Esophagus muscularis mucosa (tissue), 4 donors: ENCODE measurements at places on chromosomes 4 and X. TPM values are rescaled to one million over a fixed set of nuclear protein-coding genes. Genes with fewer than 3 reads are reported as not detected.

C4orf36 gene
- total RNA-seq: not detected

DNA sequence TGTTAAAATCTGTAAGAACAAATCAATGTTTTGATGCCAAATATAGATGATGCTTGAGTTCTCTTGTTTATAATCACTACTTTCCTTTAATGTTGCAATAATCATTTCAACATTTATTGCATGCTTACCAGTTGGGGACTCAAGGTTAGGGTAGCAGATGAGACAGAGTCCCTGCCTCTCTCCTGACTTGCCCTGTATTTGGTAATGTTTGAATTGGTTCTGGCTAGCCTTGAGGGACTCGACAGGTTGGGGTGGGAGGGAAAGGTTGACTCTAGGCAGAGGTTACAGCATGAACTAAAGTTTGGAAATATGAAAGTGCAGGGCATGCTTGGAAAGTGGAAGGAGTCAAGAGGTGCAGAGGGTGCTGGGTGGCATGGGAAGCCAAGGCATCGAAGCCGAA is 2.0 kb downstream of the SEC24B start:
- H3K27me3 ChIP-seq: no peaks in the 10 kb centered on the region
- peak overlapping the region; percentile 89 for H3K4me3 ChIP-seq
- H3K4me1 ChIP-seq: peaks cover 54% of the 10 kb centered on the region
- H3K36me3 ChIP-seq: no peaks in the 10 kb centered on the region
- H3K27ac ChIP-seq: peak overlapping the region; percentile 95
- no peak for DNase-seq

DNA sequence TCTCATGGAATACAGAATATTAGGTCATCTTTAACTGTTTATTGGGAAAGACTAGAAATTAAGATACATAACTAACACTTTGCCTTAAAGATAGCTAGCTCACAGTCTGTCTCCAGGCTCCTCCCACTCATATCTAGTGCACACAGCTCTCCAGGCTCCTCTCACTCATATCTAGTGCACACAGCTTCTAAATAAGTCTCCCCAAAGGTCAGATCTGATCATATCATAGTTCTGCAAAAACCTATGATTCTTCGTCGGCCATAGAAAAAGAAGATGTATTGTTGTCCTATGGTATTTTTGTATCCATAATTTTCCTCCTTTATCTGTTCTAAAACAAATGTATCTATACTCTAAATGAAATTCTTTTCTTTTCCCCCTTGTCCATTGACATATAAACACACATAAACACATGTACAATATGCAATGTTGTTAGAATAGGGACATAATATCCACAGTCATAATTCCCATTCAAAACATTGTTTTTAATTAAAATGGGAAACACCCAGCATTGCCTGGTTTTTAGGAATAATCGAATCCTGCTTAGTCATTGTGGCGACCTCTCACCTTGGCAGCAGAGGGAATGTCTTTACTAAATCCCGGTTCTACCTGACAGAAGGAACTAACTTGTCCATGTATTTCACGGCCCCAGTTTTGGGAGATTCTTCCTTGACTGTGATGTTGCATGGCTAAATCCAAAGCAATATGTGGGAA is 1282.0 kb downstream of the PCDH7 start:
- no peak overlapping the region for H3K4me3 ChIP-seq
- no peaks in the 10 kb centered on the region for H3K27me3 ChIP-seq
- H3K27ac ChIP-seq: no peak overlapping the region
- no peaks in the 10 kb centered on the region for H3K36me3 ChIP-seq
- H3K4me1 ChIP-seq: no peaks in the 10 kb centered on the region

DNA sequence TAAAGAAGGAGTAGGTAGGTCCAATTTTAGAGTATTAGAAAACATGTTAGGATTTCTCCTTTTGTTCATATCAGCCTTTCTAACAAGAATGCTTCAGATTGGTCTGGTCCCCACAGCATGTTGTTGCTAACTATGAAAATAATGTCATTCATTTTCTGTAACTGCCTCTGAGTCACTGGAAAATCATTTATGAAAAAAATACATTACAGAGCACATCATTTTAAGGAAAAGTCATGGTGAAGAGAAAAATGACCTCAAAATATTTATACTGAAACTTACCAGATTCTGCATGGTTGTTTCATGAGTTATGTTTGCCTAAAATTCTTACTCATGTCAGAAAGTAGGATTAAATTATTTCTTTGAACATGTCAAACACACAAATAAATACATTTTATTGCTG is 35.2 kb downstream of the DTHD1 start:
- no peaks in the 10 kb centered on the region for H3K4me1 ChIP-seq
- H3K27ac ChIP-seq: no peak overlapping the region
- no peak for DNase-seq

DCAF12L1 gene
- not detected for total RNA-seq

GRCh38 chr4:26858947-26859401 is 1.7 kb upstream of the STIM2 start:
- no peak overlapping the region for H3K4me3 ChIP-seq
- H3K36me3 ChIP-seq: no peaks in the 10 kb centered on the region
- DNase-seq: no peak

GRCh38 chr4:59094505-59094904 is 1984.3 kb upstream of the IGFBP7 start:
- no peaks in the 10 kb centered on the region for H3K36me3 ChIP-seq
- no peaks in the 10 kb centered on the region for H3K4me1 ChIP-seq
- no peak for DNase-seq
- no peaks in the 10 kb centered on the region for H3K27me3 ChIP-seq
- no peak overlapping the region for H3K4me3 ChIP-seq
- no peak overlapping the region for H3K27ac ChIP-seq

- H3K27ac ChIP-seq: no peak overlapping the region
- H3K4me3 ChIP-seq: no peak overlapping the region
- no peak for DNase-seq
- H3K4me1 ChIP-seq: no peaks in the 10 kb centered on the region
Observed at GRCh38 chrX:128439159-128439558, 387.0 kb upstream of the ACTRT1 start.

DNA sequence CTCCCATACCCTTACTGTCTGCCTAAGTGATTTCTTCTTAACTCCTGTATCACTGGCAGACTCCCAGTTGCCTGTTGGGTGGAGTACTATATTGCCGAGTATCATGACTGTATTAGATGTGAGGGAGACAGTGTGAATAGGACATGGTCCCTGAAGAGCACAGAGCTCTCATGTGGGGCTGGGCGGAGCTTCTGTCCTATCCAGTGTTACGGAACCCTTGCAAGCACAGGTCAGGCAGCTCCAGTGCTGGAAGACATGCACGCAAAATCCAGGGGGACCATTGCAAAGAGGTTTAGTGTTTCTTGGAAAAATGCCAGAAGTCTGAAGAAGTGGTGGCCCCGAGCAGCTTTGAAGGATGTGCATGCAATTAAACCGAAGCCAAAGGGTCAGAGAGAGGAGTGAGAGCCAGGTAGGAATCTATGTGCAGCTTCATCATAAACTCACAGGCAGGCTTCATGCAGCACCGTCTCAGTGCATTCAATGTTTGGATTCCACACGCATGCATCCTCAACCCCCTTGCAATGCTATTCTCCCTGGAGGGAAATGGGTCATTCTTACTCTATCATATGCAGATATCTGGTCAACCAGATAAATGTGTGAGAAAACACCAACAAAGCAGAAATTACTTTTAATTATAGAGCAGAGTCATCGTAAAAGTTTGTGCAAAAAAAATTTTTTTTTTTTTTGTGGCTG is 49.7 kb upstream of the DHRSX start:
- H3K4me1 ChIP-seq: no peaks in the 10 kb centered on the region
- H3K4me3 ChIP-seq: no peak overlapping the region
- DNase-seq: no peak
- no peaks in the 10 kb centered on the region for H3K36me3 ChIP-seq
- no peak overlapping the region for H3K27ac ChIP-seq

DNA sequence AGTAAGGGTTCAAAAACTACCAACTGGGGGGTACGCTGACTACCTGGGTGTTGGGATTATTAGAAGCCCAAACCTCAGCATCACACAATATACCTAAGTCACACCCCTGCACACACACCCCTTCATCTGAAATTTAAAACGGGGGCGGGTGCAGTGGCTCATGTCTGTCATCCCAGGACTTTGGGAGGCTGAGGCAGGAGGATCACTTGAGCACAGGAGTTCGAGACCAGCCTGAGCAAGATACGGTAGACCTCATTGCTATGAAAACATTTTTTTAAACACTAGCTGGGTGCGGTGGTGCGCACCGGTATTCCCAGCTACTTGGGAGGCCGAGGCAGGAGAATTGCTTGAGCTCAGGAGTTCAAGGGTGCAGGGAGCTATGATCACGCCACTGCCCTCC is 331.0 kb downstream of the ASMT start:
- no peak overlapping the region for H3K27ac ChIP-seq
- no peaks in the 10 kb centered on the region for H3K4me1 ChIP-seq
- no peaks in the 10 kb centered on the region for H3K27me3 ChIP-seq
- no peak for DNase-seq
- H3K36me3 ChIP-seq: no peaks in the 10 kb centered on the region
- no peak overlapping the region for H3K4me3 ChIP-seq

GRCh38 chr4:103050736-103051436 is 25.7 kb downstream of the SLC9B2 start:
- no peak for DNase-seq
- no peaks in the 10 kb centered on the region for H3K27me3 ChIP-seq
- peaks cover 14% of the 10 kb centered on the region for H3K36me3 ChIP-seq
- H3K27ac ChIP-seq: no peak overlapping the region
- H3K4me1 ChIP-seq: no peaks in the 10 kb centered on the region

DNA sequence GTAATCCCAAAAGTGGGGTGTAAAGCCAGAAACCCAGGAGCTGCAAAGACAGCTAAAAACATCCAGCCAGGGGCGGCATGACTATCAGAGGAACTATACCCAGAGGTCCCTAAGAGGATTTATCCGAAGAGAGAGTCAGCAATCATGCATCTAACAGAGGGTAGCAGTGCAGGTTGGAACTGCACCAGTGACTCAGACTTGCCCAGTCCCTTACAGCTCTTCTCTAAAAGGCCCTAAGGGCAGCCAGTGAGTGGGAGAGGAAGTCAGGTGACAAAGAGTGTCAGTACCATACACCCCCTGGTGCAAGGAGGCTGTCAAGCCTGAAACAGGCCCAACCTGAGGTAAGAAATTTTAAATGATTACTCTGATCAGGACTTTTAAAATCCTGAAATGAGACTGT is 88.1 kb downstream of the CAMK2D start:
- no peaks in the 10 kb centered on the region for H3K27me3 ChIP-seq
- H3K4me1 ChIP-seq: peaks cover 40% of the 10 kb centered on the region
- no peak overlapping the region for H3K27ac ChIP-seq
- DNase-seq: no peak

DNA sequence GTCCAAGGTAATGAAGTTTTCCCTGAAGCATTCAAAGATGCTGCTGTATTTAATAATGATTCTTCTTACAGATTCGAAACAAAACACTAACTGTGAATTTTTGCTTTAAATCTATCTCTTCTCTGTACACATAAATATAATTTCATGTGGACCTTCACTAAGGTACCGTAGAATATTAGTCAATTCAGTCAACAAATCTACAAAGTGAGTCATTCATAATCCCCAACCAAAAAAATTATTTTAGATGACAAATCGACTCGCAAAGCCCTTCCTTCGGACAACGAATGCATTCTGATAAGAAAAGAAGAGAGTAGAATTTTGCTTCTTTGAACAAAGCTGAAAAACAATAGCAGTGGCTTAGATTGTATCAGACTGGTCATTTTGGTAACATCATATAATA is 95.7 kb downstream of the PRDM5 start:
- no peak overlapping the region for H3K27ac ChIP-seq
- H3K4me1 ChIP-seq: no peaks in the 10 kb centered on the region
- H3K27me3 ChIP-seq: no peaks in the 10 kb centered on the region
- no peaks in the 10 kb centered on the region for H3K36me3 ChIP-seq
- DNase-seq: no peak
